ENCODE measurements at places on chromosomes 1 and 21.
A peak's percentile ranks its signal among the peaks of the same experiment; 100 is the strongest.

- H3K27me3 ChIP-seq = no peaks in the 10 kb centered on the region
- no peak overlapping the region for H3K4me3 ChIP-seq
- H3K4me1 ChIP-seq = no peaks in the 10 kb centered on the region
- no peaks in the 10 kb centered on the region for H3K36me3 ChIP-seq
- no peak for DNase-seq
Measured at GRCh38 chr1:66704177-66704875, 47.9 kb upstream of the DYNLT5 start.

DNA sequence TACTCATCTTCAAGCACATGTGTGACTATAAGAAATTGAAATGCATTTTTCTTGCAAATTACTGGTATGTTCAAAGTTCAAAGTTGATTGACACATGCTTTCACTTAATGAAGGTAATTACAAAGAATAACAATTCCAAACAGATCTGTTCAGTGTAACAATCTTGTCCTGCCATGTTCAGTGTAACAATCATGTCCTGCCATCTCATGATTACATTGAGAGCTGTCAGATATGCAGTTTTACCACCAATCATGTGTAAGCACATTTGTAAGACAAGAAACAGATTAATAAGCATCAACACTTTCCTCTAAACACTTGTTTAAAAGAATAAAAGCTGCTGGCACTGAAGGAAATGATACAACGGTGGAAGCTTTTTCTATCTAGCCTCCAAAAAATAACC is 80.3 kb upstream of the ZNF281 start:
- peaks cover 4% of the 10 kb centered on the region for H3K4me1 ChIP-seq
- H3K36me3 ChIP-seq = no peaks in the 10 kb centered on the region
- H3K27me3 ChIP-seq = no peaks in the 10 kb centered on the region
- no peak overlapping the region for H3K4me3 ChIP-seq

- H3K4me1 ChIP-seq = peaks cover 52% of the 10 kb centered on the region
- H3K4me3 ChIP-seq = peak overlapping the region; percentile 39
- peak; percentile 92 for DNase-seq
- peak overlapping the region; percentile 33 for H3K27ac ChIP-seq
Measured at GRCh38 chr1:46613661-46614603, 2.7 kb downstream of the MOB3C start.

- no peak for DNase-seq
- no peaks in the 10 kb centered on the region for H3K36me3 ChIP-seq
- no peaks in the 10 kb centered on the region for H3K27me3 ChIP-seq
- H3K27ac ChIP-seq = no peak overlapping the region
Measured at GRCh38 chr1:42723511-42723910, 16.5 kb downstream of the CLDN19 start.

- no peak for DNase-seq
- H3K4me3 ChIP-seq = no peak overlapping the region
- no peaks in the 10 kb centered on the region for H3K27me3 ChIP-seq
Measured at GRCh38 chr1:15483971-15484370, 8.1 kb downstream of the CELA2B start.

- H3K27me3 ChIP-seq = no peaks in the 10 kb centered on the region
- H3K4me1 ChIP-seq = no peaks in the 10 kb centered on the region
- H3K4me3 ChIP-seq = no peak overlapping the region
- H3K36me3 ChIP-seq = peaks cover 7% of the 10 kb centered on the region
- no peak overlapping the region for H3K27ac ChIP-seq
Measured at GRCh38 chr1:168050307-168050706, 86.4 kb downstream of the GPR161 start.

GRCh38 chr1:47703981-47704596 is 266.2 kb downstream of the FOXD2 start:
- no peak overlapping the region for H3K27ac ChIP-seq
- no peaks in the 10 kb centered on the region for H3K36me3 ChIP-seq
- no peak overlapping the region for H3K4me3 ChIP-seq
- DNase-seq = no peak

- H3K27me3 ChIP-seq = no peaks in the 10 kb centered on the region
- H3K27ac ChIP-seq = no peak overlapping the region
- H3K4me3 ChIP-seq = no peak overlapping the region
- no peak for DNase-seq
- no peaks in the 10 kb centered on the region for H3K4me1 ChIP-seq
Measured at GRCh38 chr1:33420870-33421775, 9.8 kb downstream of the PHC2 start.

DNA sequence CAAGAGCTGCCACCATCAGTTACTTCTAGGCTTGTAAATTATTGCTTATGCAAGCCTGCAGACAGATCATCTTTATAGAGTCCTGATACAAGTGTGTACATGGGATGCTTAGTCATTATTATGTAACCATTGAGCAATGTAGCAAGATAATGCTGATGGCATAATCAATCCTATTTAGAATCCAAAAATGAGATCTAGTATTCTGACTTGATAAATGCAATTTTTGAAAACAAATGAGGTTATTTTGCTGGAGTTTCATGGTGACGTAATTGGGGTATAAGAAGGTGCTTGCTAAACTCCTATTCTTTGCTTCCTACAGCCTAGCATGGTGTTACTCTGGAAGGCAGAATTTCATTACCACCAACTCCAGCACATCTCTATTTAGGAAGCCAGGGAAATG is 801.7 kb upstream of the PRMT6 start:
- H3K4me1 ChIP-seq = no peaks in the 10 kb centered on the region
- H3K36me3 ChIP-seq = no peaks in the 10 kb centered on the region

GRCh38 chr1:209653915-209654351 is 1.7 kb upstream of the LAMB3 start:
- H3K4me1 ChIP-seq = peaks cover 31% of the 10 kb centered on the region
- no peaks in the 10 kb centered on the region for H3K36me3 ChIP-seq
- DNase-seq = no peak
- H3K4me3 ChIP-seq = no peak overlapping the region
- H3K27me3 ChIP-seq = no peaks in the 10 kb centered on the region

DNA sequence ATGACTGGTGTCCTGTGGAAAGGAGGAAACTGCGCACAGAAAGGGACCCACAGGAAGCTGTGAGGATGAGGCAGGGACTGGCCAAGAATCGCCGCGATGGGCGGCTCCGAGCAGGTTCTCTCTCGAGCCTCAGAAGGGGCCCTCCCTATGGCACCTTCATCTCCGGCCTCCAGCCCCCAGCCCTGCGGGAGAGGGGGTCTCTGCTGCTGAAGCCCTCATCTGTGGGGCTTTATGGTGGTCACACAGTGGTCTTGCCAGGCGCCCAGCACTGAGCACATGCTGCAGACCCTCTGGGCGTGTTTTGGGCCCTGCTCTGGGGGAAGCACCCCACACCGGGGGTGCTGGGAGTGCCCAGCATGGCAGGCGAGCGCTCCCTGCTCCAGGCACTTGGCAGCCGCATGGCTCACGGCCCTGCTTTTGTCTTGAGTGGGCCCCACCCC is 86.6 kb upstream of the ACTRT2 start:
- peaks cover 11% of the 10 kb centered on the region for H3K27me3 ChIP-seq
- no peak for DNase-seq
- no peaks in the 10 kb centered on the region for H3K4me1 ChIP-seq
- no peak overlapping the region for H3K27ac ChIP-seq

DNA sequence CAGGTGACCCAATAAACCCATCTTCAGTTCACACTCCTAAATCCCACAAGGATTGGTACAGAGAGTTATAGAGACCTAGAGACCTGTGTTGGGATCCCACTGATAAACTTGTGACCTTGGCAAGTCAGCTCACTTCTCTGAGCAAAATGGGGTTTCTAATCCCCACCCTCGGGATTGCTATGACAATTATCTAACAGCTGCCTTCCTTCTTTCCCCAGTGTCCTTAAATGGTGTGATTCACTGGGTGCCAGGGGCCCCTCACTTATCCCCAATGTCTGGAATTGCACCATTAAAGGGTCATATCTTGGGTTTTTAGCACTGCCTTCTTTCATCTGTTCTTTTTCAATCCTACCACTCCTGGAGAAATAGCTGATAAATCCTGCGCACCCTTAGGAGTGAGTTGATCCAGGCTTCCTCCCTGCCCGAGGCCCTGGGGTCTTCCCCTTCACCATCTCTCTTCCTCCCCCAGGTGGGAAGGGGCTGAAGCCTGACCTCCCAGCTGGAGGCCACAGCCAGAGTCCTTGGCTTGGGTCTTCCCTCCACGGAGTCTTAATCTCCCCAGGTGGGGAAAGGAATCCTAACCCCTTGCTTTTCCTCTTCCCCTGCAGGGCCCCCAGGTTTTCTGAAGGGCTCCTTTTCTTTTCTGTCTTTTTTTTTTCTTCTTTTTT is 39.7 kb downstream of the LACTBL1 start:
- peak; percentile 33 for DNase-seq
- no peak overlapping the region for H3K27ac ChIP-seq
- no peaks in the 10 kb centered on the region for H3K4me1 ChIP-seq
- no peaks in the 10 kb centered on the region for H3K27me3 ChIP-seq

- H3K27ac ChIP-seq = peak overlapping the region; percentile 76
- H3K4me3 ChIP-seq = no peak overlapping the region
- DNase-seq = peak; percentile 36
- H3K36me3 ChIP-seq = peaks cover 34% of the 10 kb centered on the region
- peaks cover 79% of the 10 kb centered on the region for H3K4me1 ChIP-seq
- no peaks in the 10 kb centered on the region for H3K27me3 ChIP-seq
Measured at GRCh38 chr1:112702420-112703261, 4.3 kb downstream of the RHOC start.

GRCh38 chr1:196550731-196551130 is 57.5 kb downstream of the KCNT2 start:
- no peak for DNase-seq
- no peaks in the 10 kb centered on the region for H3K27me3 ChIP-seq
- H3K27ac ChIP-seq = no peak overlapping the region

- no peaks in the 10 kb centered on the region for H3K36me3 ChIP-seq
- no peak overlapping the region for H3K27ac ChIP-seq
- no peak for DNase-seq
- no peaks in the 10 kb centered on the region for H3K4me1 ChIP-seq
- no peaks in the 10 kb centered on the region for H3K27me3 ChIP-seq
Measured at GRCh38 chr1:16090076-16090826, 16.8 kb upstream of the FAM131C start.

DNA sequence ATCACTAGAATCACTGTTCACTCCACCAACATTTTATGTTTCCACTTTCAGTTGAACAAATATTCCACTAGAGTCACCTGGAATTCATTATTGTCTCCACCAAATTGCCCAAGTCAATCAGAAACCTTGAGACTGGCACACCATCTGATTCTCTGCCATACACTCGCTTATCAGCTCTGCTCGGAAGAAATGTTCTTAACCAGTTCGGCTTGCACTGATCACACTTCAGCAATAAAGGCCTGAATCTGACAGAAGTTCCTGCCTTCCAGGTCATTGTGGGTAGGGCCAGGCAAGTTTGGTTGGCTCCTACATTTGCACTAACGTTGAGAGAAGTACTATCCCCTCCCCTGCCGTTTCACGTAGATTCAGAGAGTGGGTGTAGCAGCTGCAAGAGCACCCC is 10.0 kb downstream of the TPM3 start:
- peaks cover 7% of the 10 kb centered on the region for H3K36me3 ChIP-seq
- peak overlapping the region; percentile 96 for H3K27ac ChIP-seq
- no peak for DNase-seq
- H3K27me3 ChIP-seq = no peaks in the 10 kb centered on the region
- peak overlapping the region; percentile 98 for H3K4me3 ChIP-seq

DNA sequence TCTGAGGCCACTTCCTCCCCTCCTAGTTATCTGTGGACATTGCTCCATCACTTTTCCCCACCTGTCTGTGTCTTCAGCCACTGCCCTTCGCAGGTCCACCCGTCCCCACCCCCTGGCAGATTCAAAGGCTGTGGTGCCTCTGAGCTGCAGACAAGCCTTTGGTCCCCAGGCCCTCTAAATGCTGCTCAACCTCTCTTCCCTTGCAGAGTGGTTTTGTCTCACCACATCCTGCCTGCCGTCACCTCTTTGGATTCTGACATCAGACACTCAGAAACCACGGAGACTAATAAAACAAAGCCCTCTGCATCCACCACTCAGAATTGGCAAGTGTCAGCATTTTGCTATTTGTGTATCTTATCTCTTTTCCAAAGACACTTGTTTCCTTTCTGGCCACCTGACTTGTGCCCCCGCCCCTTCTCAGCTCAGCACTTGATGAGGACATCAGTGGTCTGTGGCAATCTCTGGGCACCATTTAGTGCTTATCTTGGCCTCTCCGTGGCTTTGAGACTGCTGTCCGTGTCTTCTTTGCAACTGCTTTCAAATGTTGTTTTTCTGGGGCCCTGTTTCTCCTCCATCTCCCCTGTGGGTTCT is 7.7 kb downstream of the CNIH3 start:
- DNase-seq = no peak
- H3K4me1 ChIP-seq = no peaks in the 10 kb centered on the region

DNA sequence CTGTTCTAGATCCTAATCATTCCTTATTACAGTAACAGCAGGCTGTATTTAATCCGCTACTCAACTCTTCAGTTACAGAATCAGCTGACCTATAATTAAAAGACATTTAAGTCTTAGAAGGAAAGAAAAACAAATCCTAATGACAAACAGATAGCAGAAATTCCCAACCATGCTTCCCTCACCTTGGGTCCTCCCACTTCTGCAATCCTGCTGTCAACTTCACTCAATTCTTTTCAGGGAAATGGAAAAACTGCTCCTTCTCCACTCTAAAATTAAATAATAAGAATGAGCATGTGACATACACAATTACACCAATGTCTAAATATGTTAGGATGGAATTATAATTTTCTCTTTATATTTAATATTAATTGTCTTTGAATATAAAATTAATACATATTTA is 182.6 kb upstream of the LYPLAL1 start:
- H3K36me3 ChIP-seq = no peaks in the 10 kb centered on the region
- no peak for DNase-seq
- no peak overlapping the region for H3K27ac ChIP-seq
- H3K27me3 ChIP-seq = no peaks in the 10 kb centered on the region

- H3K4me1 ChIP-seq = peaks cover 3% of the 10 kb centered on the region
- no peaks in the 10 kb centered on the region for H3K27me3 ChIP-seq
- DNase-seq = no peak
- no peaks in the 10 kb centered on the region for H3K36me3 ChIP-seq
- H3K4me3 ChIP-seq = no peak overlapping the region
Measured at GRCh38 chr21:14482165-14482564, 64.0 kb downstream of the SAMSN1 start.

GRCh38 chr1:192615055-192615454 is 20.9 kb upstream of the RGS13 start:
- no peak for DNase-seq
- no peaks in the 10 kb centered on the region for H3K27me3 ChIP-seq
- no peak overlapping the region for H3K27ac ChIP-seq
- H3K4me3 ChIP-seq = no peak overlapping the region
- no peaks in the 10 kb centered on the region for H3K36me3 ChIP-seq

DNA sequence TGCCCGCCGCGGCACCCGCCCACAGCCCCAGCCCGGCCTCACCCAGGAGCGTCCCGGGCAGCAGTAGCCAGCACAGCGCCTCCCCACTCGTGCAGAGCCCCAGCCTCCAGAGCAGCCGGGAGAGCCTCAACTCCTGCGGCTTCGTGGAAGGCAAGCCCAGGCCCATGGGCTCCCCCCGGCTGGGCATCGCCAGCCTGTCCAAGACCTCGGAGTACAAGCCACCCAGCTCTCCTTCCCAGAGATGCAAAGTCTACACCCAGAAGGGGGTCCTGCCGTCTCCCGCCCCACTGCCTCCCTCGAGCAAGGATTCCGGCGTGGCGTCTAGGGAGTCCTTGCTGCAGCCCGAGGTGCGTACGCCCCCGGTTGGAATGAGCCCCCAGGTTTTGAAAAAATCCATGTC is 531.2 kb downstream of the KIF26B start:
- no peaks in the 10 kb centered on the region for H3K36me3 ChIP-seq
- no peak overlapping the region for H3K27ac ChIP-seq
- no peaks in the 10 kb centered on the region for H3K4me1 ChIP-seq
- DNase-seq = no peak
- no peak overlapping the region for H3K4me3 ChIP-seq
- no peaks in the 10 kb centered on the region for H3K27me3 ChIP-seq

GRCh38 chr1:205629751-205630150 is 2.1 kb downstream of the ELK4 start:
- H3K27me3 ChIP-seq = no peaks in the 10 kb centered on the region
- H3K4me1 ChIP-seq = peaks cover 22% of the 10 kb centered on the region
- no peak overlapping the region for H3K27ac ChIP-seq
- no peaks in the 10 kb centered on the region for H3K36me3 ChIP-seq
- DNase-seq = no peak
